ENCODE measurements at places on chromosomes 1 and 21.

DNA sequence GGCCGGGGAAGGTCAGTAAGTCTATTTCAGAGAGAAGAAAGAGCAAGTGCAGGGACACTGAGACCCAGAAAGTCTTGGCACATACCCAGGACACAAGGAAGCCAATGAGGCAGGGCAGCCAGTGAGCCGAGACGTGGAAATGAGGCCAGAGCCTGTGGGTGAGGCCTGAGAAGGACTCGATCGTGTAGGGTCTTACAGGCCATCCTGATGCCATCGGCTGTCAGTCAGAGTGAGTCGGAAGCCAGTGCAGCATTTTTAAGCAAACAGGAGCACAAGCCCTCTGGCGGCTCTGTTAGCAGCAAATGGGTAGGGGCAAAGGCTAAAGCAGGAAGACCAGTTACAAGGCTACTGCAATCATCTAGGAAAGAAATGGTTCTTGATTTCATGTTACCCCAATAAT, 6.1 kb upstream of the GJB3 start:
- ATAC-seq, result no peak

- no peak for ATAC-seq
Measured at GRCh38 chr1:214923278-214923915, 159.1 kb upstream of the KCNK2 start.

GRCh38 chr1:63966016-63966415, 192.2 kb downstream of the ROR1 start:
- ATAC-seq, result no peak

DNA sequence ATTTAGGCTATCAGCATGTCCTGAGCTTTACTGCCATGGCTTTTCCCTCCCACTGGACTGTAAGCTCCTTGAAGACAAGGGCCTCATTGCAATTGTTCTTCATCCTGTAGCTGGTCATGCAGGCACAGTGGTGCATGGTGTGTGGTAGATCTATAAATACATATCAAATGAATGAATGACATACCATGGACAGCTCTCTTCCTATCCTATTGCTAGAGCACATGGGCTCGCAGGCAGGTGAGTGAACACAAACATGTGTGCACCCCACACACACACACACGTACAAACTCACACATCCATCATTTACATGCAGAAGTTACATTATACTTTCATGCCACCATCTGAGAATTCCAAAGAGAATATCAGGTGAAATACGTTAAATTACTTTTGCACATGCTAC, 172.9 kb upstream of the RUNX1 start:
- ATAC-seq, result no peak

DNA sequence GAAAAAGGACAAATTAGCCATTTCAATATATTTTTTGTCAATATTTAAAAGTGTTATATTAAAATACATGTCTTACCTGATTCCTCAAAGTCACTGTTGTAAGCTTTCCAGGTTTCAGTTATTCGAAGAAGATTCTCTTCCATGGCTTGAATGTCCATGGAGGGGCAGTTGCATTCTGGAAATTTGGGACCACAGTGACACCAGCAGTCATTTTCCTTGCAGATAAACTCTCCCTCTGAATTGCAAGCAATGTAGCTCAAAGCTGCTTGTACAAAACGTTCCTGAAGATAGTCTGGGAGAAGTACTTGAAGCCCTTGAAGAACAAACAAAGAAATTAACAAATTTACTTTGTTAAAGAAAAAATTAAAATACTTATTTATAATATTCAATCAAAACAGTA, 251.7 kb downstream of the BRINP3 start:
- no peak for ATAC-seq

GRCh38 chr1:180933141-180933540, 20.4 kb downstream of the KIAA1614 start:
- ATAC-seq, result no peak

- no peak for ATAC-seq
Measured at GRCh38 chr1:171172471-171172870, 12.6 kb upstream of the FMO2 start.

- no peak for ATAC-seq
Measured at GRCh38 chr1:67204298-67204980, 38.2 kb downstream of the IL23R start.

DNA sequence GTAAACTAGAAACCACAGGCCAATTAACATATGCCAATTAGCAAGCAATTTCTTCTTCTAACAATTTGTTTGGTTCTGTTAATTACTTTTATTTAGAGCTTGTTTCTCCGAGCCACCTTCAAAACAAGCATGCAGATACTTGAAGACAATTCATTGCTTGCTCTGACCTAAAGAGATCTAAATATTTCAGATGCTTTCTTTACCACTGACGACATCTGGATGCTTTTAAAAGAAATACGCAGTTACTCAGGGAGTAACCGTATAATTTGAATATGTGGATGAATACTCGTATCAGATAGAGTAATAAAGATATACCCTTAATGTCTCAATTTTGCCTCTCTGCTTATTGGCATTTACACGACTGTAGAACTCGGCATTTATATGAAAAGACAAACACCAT, 390.0 kb downstream of the DISC1 start:
- ATAC-seq, result no peak

- ATAC-seq, result no peak
Measured at GRCh38 chr1:244030481-244031040, 20.5 kb upstream of the ZBTB18 start.

DNA sequence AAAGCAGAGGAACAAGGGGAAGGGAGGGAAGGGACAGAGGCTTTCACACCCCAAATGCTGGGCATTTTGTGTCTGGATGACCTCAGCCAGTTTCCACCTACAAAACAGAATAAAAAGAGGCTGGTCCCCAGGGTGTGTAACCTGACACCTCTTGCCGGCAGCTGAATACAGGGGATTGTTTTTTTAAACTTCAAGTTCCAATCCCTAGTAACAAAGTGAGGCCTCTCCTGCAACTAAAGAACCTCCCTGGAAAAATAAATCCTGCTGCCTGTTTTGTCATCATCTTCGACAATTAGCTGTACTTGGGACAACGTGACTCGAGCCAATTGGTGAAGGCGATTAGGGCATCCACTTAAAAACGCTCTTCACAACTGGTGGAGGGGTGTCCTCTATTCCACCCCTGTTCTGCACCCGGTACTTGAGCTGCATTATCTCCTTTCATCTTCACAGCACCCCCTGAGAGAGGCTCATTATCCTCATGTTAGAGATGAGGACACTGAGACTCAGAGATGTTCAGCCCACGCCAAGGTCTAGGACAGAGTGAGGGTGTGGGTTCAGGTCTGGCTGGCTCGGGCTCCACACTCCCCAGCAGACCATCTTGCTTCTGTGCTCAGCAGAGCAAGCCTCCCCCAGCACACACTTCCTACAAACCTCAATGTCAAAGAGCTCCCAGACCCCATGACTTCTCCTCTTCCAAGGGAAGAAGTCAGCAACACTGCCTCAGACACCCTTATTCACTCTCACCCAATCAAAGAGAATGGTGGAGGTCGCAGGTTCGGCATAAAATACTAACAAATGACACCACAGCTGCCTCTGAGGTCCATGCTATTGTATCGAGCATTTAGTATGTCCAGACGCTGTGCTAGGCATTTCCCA, 15.2 kb downstream of the ITPKB start:
- ATAC-seq, result no peak

- ATAC-seq, result no peak
Measured at GRCh38 chr1:184606786-184607185, 147.9 kb downstream of the EDEM3 start.

DNA sequence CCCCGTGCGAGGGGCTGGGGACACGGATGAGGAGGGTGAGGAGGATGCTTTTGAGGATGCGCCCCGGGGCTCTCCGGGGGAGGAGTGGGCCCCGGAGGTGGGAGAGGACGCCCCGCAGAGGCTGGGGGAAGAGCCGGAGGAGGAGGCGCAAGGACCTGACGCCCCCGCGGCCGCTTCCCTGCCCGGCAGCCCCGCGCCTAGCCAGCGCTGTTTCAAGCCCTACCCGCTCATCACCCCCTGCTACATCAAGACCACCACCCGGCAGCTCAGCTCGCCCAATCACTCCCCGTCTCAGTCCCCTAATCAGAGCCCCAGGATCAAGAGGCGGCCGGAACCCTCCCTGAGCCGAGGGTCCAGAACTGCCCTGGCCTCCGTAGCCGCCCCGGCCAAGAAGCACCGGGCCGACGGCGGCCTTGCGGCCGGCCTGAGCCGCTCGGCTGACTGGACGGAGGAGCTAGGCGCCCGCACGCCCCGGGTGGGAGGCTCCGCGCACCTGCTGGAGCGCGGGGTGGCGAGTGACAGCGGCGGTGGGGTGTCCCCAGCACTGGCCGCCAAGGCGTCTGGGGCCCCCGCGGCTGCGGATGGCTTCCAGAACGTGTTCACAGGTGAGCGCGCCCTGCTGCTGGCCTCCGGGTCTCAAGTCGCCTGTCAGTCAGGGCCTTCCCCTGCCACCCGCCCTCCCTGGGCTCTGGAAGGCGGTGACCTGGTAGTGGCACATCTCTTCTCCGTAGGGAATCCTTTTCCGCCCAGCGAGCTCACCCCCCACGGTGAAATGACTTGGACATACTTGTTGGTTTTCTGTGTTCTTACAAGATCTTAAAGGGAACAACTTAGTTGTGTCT, 1.7 kb downstream of the FMN2 start:
- no peak for ATAC-seq

- no peak for ATAC-seq
Measured at GRCh38 chr1:69090752-69091151, 477.0 kb upstream of the LRRC7 start.

GRCh38 chr1:21157054-21157453, 19.6 kb downstream of the EIF4G3 start:
- no peak for ATAC-seq
